ENCODE measurements at places on chromosomes 3 and 15.
A peak's percentile ranks its signal among the peaks of the same experiment; 100 is the strongest.

DNA sequence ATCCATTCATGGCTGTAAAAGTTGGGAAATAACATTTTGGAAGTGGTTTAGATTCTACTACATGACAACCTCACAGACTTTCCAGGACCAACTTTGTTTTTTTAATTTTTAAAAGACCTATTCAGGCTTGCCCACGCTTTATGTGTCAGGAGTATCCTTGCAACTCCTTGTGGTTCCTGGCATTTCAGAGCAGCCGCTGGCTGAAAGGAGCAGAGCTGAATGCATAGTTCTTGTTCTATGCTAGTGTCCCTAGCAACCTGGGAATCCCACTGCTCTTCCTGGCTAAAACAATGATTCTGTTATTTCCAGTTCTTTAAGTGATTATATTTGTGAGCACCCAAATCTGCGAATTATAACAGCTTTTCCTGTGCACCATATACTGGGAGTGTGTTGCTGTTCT, 34.9 kb downstream of the CP start:
- DNase-seq, result no peak

DNA sequence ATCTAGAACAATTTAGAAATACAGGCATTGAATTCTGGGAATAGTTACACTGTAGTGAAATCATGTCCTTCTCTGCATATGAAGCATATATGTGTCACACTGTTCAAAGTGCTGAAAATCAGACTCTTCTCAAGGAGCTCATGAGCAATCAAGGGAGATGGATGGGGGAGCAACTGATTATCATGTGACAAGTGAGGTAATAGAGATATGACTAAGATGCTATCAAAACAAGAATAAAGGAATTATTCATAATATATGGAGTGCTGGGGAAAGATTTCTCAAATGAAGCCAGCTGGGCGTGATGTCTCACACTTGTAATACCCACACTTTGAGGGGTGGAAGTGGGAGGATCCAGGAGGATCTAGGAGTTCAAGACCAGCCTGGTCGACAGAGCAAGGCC, 74.9 kb upstream of the CHRNB4 start:
- no peak for DNase-seq

DNA sequence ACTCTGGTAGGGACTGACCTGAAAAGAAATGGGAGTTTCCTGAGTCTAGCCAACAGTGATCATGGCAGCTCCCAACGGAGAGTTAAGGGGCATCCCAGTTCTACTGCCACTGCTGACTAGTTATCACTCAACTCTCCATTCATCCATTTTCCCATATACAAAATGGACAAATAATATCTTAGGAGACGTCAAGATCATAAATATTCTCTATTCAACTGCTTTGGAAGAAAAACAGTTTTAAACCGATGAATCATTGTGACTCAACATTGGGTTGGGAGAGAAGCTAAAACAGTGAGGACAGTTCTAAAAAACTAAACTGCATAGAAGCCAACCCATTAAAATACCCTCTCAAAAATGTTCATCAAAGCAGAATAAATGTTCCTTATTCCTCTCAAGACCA, 57.6 kb upstream of the CHRM5 start:
- no peak for DNase-seq

DNA sequence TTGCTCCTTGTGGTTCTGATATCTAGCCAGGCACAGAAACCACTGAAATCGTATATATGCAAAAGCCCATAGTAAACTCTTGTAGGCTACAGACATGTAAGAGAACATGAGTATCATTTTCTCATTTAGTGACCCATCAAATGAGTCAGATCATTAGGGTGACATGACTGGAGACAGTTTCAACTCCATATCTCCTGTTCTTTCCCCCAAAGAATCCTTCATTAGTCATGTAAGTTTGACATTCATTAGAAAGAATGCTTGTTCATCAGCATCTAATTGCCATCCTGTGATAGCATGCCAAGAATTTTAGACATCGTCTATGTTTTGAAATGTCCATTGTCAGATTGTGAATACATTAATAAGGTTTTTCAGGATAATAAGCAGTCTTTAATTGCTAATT, 264.9 kb upstream of the TPM1 start:
- no peak for DNase-seq

GRCh38 chr3:136778865-136779264, 26.7 kb upstream of the STAG1 start:
- no peak for DNase-seq

DNA sequence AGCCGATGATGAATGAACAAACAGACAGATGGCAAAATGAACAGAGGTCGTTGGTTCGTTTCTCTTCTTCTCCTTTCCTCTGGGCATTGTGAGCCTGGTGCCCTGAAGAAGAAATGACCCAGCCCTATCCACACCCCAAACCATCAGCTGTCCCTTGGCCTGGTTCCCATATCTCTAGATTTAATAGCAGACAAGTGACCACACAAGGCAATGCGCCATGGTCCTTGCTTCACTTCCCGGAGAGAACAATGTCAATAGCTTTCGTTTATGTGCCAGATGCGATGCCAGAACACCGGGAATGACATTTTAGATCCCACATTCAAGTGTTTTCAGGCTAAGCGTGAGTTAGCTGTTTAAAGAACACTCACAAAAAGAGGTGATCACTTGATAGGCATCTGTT, 17.7 kb downstream of the POC1A start:
- no peak for DNase-seq

- DNase-seq, result no peak
Measured at GRCh38 chr3:43784640-43785011, 93.9 kb downstream of the ABHD5 start.

DNA sequence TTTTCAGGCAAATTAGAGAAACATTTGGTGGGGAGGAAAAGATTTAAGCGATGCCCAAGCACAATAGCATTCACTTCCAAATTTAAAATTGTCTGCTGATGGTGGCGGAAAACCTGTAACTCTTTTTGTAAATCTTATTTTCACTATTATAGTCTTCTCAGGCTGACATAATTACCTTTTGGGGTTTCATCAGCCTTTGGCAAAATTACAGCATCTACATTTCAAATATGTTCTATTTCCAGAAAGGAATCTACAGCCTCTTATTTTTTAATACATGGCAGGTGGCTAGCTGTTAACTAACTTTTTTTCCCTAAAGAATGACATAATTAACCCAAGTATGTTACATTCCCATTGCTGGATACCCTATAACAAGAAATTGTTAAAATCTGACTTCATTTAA, 391.5 kb upstream of the CCDC54 start:
- DNase-seq, result no peak

GRCh38 chr15:58519516-58519915, 87.7 kb downstream of the LIPC start:
- peak; percentile 19 for DNase-seq

DNA sequence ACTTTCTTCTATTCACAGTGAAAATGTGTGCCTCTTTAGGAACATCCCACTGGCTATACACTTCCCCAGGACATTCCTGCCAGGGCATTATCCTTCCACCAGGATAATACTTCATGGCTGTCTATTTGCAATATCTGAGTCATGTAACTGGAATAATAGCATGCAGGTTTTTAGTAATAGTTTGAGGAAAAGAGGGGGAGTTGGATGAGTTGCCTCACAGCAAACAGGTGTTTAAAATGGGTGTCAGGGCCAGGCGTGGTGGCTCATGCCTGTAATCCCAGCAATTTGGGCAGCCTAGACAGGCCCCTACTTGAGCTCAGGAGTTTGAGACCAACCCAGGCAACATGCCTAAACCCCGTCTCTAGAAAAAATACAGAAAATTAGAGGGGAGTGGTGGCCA, 585.9 kb downstream of the DIPK2A start:
- no peak for DNase-seq

DNA sequence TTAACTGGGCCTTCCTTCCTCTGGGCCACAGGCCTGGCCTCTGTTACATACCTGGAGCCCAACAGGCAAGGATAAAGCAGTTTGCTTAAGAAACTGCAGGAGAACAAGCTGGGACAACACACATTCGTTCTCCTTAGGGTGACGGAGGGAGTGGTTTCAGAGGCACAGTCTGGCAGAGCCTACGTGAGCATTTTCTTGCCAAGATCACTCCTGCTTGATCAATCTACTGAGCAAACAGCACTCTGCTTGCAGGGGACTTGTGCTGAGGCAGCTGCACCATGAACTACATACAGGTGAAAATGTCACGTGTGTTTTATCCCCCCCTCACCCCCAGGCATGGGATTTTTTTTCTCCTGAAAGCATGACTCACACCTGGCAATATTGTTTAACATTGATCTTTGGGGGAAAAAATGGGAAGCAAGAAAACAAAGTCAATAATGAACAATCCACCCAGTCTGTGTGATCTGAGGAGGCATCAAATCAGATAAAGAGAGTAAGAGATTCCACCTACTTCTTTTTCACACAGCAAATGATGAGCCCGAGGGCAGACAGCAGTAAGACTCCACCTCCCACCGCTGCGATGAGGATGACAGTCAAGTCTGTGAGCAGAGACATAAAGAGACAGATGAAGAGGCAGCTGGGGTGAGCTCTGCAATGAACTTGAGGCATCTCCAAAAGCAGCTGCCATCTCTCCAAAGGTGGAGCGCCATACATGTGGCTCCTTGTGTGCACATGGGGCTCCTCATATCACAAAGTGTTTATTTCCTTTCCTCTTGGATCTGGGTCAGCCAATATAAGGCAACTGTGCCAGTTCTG, 57.4 kb downstream of the CDCP1 start:
- no peak for DNase-seq

DNA sequence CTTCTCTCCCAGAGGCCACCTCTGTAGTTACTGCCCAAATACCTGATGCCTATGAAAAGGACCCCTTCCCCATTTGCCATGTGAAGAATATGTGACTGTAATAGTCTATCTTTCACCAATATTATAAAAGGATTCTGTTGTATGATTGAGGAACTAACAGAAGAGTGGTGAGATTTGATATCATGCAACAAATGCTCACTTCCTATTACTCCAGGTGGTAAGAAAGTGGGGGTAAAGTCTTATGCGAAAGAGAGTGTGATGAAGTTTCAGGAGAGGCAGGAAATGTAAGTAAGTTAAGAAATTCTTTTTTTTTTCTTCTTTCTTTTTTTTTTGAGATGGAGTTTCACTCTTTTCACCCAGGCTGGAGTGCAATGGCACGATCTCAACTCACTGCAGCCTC, 24.4 kb upstream of the RAP2B start:
- DNase-seq, result no peak

GRCh38 chr15:40906991-40907802, 12.9 kb downstream of the VPS18 start:
- peak; percentile 77 for DNase-seq

DNA sequence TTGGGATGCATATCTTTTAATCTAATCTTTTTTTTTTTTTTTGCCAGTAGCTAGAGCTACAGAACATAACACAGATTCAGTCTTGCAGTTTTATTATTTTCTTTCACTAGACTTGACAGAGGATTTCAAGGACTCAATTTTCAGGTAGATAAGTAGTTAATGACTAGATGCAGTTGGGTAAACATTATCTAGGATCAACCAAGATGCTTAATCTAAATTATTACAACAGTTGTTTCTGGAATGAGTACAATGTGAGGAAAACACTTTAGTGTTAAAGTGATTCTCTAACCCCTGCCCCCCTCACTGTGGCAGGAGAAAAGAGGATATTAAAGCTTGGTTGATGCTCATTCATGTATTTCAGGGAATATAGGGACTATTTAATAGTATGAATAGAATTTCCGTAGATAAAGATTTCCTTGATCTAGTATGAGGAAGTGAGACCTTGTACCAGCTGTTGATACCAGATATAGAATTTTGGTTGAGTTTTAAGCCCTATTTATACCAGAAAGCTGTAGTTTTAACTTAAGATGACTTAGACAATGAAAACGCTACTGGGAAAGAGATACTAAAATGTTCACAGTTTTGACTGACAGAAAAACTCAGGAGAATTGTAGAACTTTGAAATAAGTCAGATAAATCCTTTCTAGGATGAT, 389.0 kb upstream of the C2CD4B start:
- no peak for DNase-seq

- DNase-seq, result no peak
Measured at GRCh38 chr3:110644203-110644602, 427.4 kb upstream of the NECTIN3 start.

DNA sequence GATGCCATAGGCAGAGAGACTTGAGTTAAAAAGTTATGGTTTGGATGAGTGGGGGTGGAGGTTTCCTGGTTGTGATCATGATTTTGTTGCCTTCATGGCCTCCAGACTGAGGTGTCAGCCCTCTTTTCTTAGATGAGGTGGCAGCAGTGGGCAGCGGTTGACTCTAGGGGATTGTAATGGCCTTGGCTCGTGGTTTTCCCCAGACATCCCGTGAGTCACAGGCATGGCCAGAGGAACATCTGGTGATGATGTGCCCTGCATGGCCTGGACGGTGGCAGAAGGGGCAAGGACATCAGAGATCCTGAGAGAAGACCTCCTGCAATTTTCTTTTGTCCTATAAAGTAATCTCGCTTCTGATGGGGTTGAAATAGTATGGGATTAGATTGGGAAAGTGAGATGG, 12.4 kb downstream of the RETNLB start:
- DNase-seq, result no peak

DNA sequence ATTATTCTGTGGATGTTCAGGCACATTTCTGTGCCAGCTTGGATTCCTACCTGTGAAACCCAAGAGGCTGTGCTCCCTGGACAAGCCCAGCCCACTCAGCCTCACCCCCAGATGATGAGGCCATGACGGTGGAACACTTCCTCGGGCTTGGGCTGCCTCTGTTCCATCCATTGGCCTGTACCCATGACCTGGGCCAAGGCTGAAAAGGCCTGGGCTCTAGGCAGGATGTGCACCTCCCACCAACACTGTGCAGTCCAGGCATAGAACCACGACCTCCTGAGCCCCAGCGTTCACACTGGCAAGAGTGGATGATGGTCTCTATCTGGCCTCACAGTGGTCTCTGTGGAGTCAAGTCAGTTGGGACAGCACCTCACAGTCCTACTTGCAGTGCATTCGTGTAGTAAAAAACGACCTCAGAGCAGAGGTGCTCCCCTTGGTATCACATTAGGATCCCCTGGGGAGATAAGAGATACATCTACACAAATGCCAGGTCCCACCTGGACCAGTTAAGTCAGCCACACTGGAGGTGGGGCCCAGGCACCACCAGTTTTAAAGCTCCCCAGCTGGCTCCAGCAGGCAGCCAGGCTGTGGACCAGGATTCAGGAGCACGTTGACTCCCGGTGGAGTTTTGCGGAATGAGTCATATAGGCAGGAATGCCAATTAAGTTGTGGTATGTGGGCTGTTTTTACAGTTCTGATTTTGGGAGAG, 39.0 kb upstream of the IGF1R start:
- no peak for DNase-seq

All from right forelimb (tissue), 1 donor.